ENCODE measurements at places on chromosomes 5 and 9.

- no peak for DNase-seq
Observed at GRCh38 chr5:176466245-176466871, 18.2 kb downstream of the FAF2 start.

GRCh38 chr9:92631452-92632343 is 38.2 kb downstream of the IPPK start:
- no peak for DNase-seq

- no peak for DNase-seq
Observed at GRCh38 chr5:14142202-14142826, 828 bp upstream of the TRIO start.

DNA sequence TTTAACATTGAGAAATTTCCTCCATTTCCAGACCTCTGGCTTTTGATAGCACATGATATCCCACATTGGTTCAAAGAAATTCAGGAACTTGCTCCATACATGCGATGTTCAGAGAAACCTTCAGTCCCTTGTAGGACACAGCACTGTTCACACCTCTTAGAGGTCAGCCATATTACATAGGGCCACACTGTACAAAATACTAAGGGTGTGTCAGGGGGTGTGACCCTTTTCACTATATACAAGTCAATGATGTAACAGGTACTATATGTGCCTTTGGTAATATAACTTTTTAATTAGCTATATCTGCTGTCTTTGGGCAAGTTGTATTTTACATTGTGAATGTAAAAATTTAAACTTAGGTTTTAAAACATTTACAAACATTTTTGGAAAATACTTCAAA is 505.5 kb downstream of the ENC1 start:
- DNase-seq: no peak

DNA sequence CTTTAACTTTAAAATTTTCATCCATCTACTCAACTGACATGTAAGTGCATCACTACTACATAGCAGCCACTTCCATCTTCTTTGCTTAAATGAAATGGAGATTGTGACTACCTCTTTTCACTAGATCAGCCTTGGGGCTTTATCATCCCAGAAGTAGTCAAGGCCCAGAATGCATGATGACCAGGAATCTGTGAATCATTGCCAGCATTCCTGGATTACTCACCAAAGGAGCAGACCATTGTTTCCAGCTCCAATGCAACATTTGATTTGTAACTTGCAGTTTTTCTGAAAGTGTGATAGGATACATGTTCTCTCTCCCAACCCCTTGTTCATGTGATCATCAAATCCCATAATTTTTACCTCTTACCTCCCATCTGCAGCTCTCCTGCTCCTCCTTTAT is 65.1 kb downstream of the PLPPR1 start:
- DNase-seq: no peak

- DNase-seq: no peak
Observed at GRCh38 chr5:90406466-90406865, 3.1 kb downstream of the CETN3 start.

DNA sequence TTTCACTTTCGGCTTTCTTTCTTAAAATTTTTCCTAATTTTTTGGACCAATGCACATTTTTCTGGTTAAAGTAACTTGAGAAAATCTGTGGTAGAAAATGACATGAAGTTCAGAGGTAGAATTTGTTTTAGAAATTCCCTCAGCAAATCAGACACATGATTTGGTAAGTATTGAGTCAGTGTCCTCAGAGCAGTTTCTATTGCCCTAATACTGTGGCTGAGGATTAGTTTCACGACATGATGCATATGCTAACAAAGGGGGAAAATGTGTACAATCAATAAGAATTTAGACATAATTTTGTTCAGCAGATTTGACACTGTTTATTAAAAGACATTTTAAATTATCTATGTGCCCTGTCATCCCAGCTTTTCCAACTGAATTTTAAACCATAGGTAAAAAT is 56.2 kb upstream of the GCNT4 start:
- DNase-seq: no peak

GRCh38 chr5:151664694-151665585 is 21.8 kb downstream of the SPARC start:
- DNase-seq: no peak

DNA sequence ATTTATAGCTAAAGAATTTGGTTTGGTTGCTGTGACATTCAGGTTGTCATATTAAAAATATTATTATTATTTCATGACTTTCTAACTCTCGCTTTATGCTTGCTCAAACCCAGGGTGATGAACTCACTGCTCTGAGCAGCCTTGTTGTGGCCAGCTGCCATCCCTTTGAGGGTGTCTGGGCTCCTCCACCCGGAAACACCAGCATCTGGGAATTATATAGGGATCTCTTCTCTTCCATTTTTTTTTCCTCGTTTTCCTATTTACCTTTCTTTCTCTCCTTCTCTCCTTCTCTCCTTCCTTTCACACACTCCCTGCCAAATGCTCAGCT is 355.8 kb upstream of the SMARCA2 start:
- no peak for DNase-seq

GRCh38 chr9:81156381-81156780 is 533.0 kb downstream of the TLE1 start:
- DNase-seq: no peak

GRCh38 chr5:130462516-130462915 is 558.3 kb downstream of the CHSY3 start:
- DNase-seq: no peak

DNA sequence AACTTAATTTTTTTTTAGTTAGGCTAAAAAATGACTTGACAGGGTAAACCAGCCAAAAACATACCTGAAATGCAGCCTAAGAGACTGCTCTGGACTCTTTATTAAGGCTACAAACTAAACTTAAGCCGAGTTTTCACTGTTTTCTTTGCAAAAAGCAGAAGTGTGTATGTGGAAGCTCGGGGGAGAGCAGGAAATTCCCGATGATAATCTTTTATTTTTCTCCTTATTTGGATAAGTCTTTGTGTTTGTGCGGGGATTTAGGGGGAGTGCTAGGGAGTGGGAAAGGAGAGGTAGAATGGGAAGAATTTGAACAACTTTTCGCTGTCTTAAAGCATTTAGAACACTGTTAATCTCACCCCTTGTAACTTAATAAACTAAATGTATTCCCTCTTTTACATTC is 30.7 kb upstream of the GPR21 start:
- no peak for DNase-seq

DNA sequence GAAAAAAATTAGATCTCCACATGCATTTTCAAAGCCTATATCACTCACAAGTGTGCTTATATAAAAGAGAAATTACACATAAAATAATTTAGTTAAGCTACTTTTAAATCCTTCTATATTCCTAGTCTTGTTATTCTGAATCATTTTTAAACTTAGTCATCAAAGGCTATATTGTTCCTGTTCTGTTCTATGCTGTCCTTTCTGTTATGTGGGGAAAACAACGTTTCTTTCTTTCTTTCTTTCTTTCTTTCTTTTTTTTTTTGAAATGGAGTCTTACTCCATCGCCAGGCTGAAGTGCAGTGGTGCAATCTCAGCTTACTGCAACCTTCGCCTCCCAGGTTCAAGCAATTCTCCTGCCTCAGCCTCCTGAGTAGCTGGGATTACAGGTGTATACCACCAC is 389.2 kb upstream of the FTMT start:
- DNase-seq: no peak

- no peak for DNase-seq
Observed at GRCh38 chr9:117355542-117355941, 59.3 kb downstream of the ASTN2 start.

GRCh38 chr5:107419498-107419897 is 251.2 kb downstream of the EFNA5 start:
- DNase-seq: no peak

DNA sequence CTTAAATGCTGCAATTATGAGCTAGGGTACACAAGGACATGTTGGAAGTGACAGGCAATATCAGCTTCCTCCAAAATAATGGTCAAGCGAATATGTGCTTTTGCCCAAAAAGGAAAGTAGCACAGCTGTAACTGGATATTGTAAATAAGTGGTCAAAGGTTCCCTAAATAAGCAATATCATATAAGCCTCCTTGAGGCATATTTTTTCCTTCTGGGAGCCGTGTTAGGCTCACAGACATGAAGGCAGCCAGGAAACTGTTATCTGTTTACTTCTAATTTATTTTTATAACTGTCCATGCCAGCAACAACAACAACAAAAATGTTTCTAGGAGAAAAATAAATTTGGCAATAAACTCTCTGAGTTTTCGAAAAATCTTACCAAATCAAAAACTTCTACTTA is 648.3 kb downstream of the PDE4D start:
- no peak for DNase-seq

DNA sequence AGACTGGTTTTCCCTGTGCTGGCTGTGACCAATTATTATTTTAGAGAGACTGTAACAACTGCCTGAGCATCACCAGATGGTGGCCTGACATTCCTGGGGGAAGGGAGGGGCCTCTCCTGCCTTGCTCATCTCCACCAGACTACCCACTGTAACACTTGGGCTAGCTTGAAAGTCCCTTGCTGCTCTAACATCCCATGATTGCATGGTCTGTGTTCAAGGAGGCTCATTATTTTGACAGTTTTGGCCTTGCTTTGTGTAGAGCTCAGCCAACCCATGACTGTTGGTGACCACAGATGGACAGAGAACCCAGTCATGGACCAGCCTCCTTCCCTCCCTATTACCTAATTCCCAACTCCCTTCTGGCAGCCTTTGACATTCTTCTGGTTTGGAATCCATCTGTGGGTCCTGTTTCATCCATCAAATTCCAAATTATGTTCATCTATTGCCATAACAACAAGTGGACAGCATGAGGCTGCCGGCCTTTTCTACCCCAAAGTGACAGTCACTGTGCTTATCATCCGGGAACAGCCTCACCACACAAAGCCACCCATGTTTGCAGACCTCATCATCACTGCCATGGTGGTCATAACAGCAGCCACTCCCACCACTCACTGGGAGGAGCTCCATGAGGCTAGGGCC is 49.0 kb upstream of the ICE1 start:
- DNase-seq: no peak

- DNase-seq: no peak
Observed at GRCh38 chr9:135993765-135994500, 32.8 kb upstream of the UBAC1 start.

GRCh38 chr5:67045816-67046740 is 150.5 kb downstream of the CD180 start:
- DNase-seq: no peak

GRCh38 chr5:83787631-83788030 is 67.0 kb upstream of the HAPLN1 start:
- no peak for DNase-seq

DNA sequence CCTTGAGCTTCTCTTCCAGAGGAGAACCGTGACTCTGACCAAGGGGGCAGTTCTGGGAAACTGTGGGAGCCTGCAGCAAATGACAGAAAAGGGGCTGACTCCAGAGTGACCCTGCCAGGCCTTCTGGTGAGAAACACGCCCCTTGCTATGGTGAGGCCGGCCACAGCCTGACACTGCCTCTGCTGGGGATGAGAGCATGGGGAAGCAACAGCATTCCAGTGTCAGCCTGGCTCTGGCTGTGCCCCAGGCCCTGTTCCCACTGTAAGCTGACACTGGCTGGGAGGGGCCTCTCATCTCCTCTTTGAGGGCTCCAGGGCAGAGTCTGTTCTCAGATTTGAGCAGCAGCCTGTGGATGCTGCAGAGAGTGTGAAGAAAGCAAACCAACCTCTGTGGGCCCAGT is 180.0 kb upstream of the IL12B start:
- no peak for DNase-seq

DNA sequence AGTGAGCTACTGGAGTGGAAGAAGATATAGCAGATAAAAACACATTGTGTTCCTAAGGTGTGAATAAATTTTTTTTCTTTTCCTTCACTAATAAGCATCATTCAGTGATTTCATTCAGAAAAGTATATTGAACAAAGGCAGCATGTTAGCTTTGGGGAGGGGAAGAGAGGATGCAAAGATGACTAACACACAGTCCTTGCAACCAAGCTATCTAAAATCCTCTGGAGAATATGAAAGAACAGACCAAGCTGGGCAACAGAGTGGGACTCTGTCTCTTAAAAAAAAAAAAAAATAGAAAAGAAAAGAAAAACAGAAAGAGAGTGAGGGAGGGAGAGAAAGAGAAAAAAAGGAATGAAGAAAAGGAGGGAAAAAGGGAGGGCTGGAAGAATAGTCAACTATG is 22.3 kb upstream of the OMD start:
- no peak for DNase-seq

DNA sequence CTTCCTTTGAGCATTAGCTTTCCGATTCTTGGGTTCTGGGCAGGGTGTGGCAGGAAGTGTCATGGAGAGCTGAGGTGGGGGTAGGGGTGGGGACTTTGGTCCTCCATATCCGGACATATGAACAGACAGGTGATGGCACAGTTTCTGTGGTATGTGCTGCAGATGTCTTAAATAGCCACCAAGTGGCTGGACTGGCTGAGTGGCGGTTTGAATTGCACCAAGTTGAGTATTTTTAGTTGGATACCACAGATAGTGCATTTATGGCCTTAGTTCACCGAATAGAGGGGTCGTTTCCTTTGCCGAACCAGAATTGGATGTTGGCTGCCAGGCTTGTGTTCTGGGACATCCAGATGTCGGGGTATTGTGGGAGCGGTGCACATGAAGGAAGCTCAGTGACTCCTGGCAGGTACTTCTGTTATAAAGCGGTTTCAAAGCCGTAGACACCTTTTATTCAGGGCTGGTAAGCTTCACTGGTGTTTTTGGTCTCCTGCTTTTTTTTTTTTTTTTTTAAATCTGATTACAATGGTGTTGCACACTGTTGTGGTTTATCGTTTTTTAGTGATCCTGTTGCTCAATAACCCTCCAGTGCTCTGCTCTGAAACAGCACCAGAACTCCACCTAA is 15.1 kb upstream of the TNFAIP8 start:
- DNase-seq: no peak

DNA sequence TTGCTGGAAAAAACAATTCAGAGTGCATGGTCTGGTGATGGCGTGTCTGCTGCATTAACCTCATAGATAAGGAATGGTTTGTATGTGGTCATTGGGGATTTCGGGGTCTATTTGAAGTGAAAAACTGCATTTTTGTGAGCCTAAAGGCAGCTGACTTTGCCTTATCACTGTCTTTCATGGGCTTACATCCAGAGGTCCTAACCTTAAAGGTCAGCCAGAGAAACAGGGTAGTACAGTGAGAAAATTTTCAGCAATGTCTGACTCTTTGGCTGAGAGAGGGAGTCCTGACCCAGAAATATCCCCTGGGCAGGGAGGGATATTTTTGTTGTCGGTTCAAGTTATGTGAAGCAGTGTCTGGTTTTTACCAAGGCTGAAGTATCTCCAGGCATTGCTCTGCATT is 5.7 kb downstream of the PCSK5 start:
- DNase-seq: no peak

GRCh38 chr5:94402096-94402495 is 216.3 kb downstream of the KIAA0825 start:
- DNase-seq: no peak

Measured in activated CD4-positive, alpha-beta T cell treated with anti-CD3 and anti-CD28 coated beads, Interleukin-2, amount 50 U/mL, for 24 hours (primary cell).